ENCODE measurements at places on chromosomes 11 and 22. TPM values are rescaled to one million over a fixed set of nuclear protein-coding genes. Genes with fewer than 3 reads are reported as not detected.

The CHCHD10 gene
- total RNA-seq = 203 TPM

The CNGA4 gene
- total RNA-seq = not detected

The SLC5A1 gene
- total RNA-seq = not detected

The MACROD1 gene
- total RNA-seq = 20.6 TPM

The WNT11 gene
- 0.38 TPM for total RNA-seq

The HTR3B gene
- total RNA-seq = not detected

The MS4A7 gene
- not detected for total RNA-seq

The KRTAP5-2 gene
- not detected for total RNA-seq

The LPXN gene
- total RNA-seq = 121 TPM

The GPR152 gene
- total RNA-seq = not detected

The UBQLN3 gene
- total RNA-seq = not detected

The KCNQ1OT1 gene
- total RNA-seq = 0.21 TPM

The PDE2A gene
- 0.72 TPM for total RNA-seq

The YPEL4 gene
- not detected for total RNA-seq

The SYCE3 gene
- total RNA-seq = not detected

The SH3BP1 gene
- total RNA-seq = 102 TPM

The MMP11 gene
- 0.42 TPM for total RNA-seq

The TSSK2 gene
- not detected for total RNA-seq

The DDI1 gene
- total RNA-seq = not detected
